ENCODE measurements at places on chromosomes 6 and 20.

- DNase-seq, result no peak
Measured at GRCh38 chr6:26594131-26594498, 2.6 kb upstream of the ABT1 start.

DNA sequence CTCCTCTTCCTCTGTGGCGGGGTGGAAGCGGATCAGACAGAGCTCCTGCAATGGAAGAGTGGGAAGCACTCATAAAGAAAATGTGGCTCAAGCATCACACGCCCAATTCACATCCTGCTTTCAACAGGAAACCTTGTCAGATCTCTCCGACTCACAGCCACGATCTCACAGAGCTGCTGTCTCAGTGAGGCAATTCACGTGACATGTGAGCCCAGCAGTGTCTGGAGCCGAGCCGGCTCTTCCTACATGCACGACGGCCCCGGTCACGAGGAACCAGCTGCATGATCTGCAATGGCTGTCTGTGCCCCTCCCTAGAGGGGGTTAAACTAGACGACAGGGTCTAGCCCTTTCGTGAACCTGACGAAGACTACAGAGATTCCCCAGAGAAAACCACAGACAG lies 29.5 kb upstream of the TCFL5 start:
- no peak for DNase-seq

- no peak for DNase-seq
Measured at GRCh38 chr6:129175066-129175465, 292.1 kb downstream of the LAMA2 start.

GRCh38 chr6:112690497-112691202 lies 343.5 kb downstream of the RFPL4B start:
- DNase-seq, result no peak

DNA sequence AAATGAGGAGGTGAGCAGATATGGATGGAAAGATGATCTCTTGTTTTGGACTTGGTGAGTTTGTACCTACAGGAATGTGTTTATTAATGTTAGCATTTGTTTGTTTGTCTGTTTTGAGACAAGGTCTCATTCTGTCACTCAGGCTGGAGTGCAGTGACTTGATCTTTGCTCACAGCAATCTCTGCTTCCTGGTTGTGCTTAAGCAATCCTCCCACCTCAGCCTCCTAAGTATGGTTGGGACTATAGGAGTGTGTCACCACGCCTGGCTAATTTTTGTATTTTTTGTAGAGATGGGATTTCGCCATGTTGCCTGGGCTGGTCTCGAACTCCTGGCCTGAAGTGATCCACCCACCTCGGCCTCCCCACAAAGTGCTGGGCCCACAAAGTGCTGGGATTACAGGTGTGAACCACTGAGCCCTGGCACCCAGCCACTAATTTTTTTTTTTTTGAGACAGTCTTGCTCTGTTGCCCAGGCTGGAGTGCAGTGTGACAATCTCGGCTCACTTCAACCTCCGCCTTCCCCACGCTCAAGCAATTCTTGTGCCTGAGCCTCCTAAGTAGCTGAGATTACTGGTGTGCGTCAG lies 7.1 kb downstream of the CASP8AP2 start:
- DNase-seq, result no peak

- no peak for DNase-seq
Measured at GRCh38 chr6:49649988-49650387, 13.3 kb upstream of the RHAG start.

GRCh38 chr6:11775791-11776409 lies 2.7 kb downstream of the ADTRP start:
- no peak for DNase-seq

DNA sequence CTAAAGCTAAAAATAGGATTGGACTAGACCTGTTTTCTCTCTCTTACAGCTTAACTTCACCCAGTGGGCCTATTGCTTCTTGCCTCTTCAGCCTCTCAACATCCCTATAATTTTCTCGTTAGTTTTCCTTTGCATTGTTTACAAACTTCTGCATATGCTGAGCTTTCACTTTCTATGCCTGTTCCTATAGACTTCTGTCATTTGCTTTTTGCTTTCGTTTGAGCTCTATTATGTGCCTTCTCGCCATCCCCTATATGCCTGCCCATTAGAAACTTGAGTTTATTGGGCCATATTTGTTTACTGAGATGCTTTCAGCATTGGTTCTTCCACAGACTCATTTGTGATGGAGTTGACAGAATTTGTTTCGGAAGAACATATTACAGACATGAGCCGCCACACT lies 40.9 kb downstream of the NCOA7 start:
- DNase-seq, result no peak

- DNase-seq, result no peak
Measured at GRCh38 chr20:20851385-20851784, 138.9 kb upstream of the RALGAPA2 start.

DNA sequence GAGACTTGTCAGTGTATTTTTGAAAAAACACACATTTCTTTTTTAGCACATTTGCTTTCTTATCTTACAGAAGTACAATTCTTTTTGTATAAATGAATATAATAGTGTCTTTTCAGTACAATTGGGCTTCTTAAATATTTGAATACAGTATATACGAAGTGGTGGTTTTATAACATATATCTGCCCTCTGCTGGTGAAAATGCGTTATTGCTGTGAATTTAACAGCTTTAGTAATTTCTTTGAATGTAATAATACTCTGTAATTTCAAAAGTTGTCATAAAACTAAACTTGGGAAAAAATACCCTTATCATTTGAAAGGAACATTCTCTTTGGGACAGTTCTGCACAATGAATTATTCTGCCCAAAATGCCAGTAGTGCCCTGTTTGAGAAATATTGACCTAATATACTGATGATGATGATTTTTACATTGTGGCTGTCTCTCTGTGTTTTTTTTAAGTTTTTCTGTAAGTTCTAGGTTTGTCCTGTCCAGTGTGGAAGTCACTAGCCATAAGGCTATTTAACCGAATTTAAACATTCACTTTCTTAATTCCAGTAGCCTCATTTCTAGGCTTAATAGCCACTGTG lies 19.0 kb downstream of the SMAP1 start:
- no peak for DNase-seq

- no peak for DNase-seq
Measured at GRCh38 chr20:64090165-64090564, 6.0 kb upstream of the LKAAEAR1 start.
